ENCODE measurements at places on chromosomes 16 and 17.

DNA sequence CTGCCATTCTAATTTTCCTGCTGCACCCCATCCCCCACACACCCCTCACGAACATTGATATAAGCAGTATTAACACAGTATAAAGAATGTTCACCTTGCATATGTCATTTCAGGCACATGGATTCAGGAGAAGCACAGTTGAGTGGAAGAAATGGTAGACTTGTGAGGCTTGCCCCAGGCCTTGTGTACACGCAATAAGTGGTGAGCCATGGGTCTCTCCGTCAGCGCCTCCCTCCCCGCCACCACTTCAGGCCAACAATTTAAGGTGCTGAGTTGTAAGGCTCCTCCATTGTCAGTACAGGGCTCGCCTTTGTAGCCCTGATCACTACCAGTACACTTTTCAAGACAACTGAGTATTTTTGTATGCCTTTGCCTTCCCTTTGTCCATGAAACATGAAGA is 12.2 kb upstream of the CLEC18C start:
- no peak for DNase-seq

DNA sequence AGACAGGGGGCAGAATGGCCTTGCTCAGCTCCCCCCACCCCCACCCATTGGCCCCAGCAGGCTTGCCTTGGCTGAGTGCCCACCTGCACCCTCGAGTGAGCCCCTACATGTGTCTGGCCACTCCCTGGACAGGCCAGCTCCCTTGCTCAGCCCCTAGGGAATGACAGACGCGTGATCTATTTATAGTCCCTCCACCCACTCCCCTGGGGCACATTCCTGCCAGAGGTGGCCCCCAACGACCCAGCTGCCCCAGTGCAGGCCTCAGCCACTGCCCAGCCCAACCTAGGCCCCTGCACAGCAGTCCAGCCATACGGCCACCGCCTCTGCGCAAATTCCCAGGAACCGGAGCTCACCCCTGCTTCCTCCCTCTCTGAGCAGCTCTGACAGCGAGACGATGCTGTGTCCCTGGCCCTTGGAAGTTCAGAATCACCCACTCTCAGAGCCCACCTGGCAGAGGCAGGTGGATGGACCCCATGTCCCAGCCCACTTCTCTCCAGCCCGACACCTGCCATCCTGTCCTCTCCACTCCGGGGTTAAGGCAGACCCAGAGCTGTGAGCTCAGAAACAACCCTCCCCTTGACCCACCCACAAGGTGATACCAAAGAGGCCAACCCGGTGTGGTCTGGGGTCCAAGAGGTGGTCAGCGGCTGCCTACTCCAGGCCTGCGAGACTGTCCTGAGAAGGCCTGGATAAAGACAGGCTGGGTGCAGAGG is 11.5 kb upstream of the P2RX1 start:
- no peak for DNase-seq

DNA sequence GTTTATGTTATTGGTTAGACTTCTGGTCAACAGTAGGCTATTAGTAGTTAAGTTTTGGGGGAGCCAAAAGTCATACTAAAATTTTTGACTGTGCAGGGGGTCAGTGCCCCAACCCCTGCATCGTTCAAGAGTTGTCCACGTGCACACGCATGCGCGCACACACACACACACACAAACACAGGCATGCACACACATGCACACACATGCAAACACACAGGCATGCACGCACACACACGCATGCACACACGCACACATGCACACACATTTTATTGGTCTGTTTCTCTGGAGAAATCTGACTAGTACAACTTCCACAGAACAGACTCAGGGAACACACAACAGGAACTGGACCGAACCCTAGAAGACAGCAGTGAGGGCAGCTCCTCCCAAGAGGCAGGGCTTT is 24.4 kb upstream of the USP10 start:
- no peak for DNase-seq

- no peak for DNase-seq
Observed at GRCh38 chr17:19610879-19611278, 37.7 kb upstream of the ALDH3A2 start.

DNA sequence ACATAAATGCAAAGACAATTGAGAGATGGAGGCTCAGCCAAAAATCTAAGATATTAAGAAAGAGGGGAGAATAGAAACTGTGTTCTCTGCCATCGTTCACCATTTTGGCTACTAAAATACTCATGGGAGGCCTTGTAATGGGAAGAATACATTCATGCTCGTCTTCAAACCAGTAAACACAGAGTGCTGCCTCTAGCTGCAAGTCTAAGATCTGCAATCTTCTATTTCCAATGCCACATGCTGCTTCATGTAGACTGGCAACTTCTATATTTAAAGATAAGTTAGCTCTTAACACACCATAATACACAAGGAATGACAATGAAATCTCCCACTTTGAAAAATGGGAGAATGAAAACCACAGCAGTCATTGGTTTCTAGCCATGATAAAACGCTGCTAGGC is 387.3 kb downstream of the HS3ST3B1 start:
- no peak for DNase-seq

GRCh38 chr17:47808036-47808829 is 13.4 kb downstream of the OSBPL7 start:
- DNase-seq: no peak

GRCh38 chr16:15942931-15943690 is 6.3 kb upstream of the ABCC1 start:
- DNase-seq: no peak

- DNase-seq: no peak
Observed at GRCh38 chr17:18015593-18015992, 23.4 kb downstream of the ATPAF2 start.

DNA sequence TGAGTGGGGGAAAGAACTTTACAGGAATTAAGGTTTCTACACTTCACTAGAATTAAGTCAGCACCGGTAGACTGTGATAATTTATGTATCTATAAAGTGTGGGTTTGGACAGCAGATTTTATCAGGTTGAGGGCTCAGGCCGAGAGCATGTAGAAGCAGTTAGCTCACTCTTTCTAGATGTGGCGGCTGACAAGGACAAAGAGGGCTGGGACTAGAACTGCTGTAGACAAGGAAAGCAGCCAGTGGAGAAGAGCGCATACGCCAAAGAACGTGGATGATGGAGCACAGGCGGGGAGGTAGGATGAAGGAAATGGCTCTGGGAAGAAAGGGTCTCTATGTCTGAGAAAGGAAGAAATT is 504 bp upstream of the GOSR1 start:
- DNase-seq: no peak

GRCh38 chr17:77101521-77102410 is 39.0 kb upstream of the SEC14L1 start:
- DNase-seq: no peak

DNA sequence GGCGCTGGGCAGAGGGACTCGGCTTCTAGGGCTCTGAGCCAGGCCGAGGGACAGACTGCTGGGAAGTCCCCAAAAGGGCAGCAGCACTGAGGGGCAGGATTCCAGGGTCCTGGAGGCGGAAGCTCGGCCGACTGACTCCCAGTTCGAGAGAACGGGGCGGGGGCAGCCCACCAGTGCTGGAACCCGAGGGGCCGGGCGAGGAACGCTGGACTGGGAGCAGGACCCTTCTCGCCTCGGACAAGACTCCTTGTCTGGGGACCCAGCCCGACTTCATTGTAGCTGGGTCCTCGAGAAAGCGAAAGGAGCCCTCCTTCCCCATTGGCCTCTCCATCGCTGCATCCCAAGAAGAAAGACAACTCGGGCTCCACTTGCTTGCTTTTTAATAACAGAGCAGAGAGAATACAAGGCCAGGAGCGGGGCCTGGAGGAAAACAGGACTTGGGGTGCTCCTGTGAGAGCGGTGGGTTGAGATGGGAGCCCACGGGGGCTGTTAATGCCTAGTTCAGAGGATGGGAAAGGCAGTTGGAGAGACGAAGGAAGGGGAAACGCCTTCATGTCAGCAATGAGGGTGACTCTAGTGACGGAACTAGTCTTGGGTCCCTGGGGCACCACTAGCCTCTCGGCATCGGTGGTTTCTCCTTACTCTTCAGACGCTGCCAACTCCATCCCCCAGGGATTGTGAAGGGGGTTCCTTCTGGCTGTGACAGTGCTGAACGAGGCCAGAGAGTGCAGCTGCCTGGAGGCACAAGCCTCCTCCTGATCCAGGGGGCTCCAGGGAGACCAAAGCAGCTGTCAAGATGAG is 492 bp upstream of the CAMTA2 start:
- DNase-seq: no peak

- no peak for DNase-seq
Observed at GRCh38 chr17:78409191-78409928, 30.9 kb downstream of the PGS1 start.

Data from pons (tissue), 1 donor.